Stimulated activated CD4-positive, alpha-beta T cell treated with anti-CD3 and anti-CD28 coated beads, Interleukin-4, amount 100 ng/mL, for 48 hours (primary cell): ENCODE measurements at places on chromosomes 2 and 18.

DNA sequence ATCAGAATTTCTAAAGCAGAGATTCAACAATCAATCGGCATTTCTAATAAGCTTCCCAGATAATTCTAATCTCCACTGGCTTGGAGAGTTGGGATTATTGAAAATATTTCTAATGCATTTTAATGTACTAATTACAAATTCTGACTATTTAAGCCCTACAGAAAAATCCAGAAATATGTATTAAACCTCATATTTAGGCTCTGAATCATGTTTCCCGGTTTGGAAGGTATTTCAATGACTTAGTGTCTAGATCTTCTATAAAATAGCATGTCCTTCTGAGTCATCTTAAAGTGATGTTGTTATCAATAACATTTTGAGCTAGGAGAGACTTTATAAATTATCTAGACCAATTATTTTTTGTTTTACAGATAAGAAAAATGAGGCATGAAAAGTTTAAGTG lies 258.8 kb upstream of the NRXN1 start:
- DNase-seq = no peak

GRCh38 chr18:26653943-26654615 lies 105.7 kb upstream of the KCTD1 start:
- DNase-seq = no peak

GRCh38 chr2:53715568-53715967 lies 52.0 kb upstream of the CHAC2 start:
- DNase-seq = no peak

DNA sequence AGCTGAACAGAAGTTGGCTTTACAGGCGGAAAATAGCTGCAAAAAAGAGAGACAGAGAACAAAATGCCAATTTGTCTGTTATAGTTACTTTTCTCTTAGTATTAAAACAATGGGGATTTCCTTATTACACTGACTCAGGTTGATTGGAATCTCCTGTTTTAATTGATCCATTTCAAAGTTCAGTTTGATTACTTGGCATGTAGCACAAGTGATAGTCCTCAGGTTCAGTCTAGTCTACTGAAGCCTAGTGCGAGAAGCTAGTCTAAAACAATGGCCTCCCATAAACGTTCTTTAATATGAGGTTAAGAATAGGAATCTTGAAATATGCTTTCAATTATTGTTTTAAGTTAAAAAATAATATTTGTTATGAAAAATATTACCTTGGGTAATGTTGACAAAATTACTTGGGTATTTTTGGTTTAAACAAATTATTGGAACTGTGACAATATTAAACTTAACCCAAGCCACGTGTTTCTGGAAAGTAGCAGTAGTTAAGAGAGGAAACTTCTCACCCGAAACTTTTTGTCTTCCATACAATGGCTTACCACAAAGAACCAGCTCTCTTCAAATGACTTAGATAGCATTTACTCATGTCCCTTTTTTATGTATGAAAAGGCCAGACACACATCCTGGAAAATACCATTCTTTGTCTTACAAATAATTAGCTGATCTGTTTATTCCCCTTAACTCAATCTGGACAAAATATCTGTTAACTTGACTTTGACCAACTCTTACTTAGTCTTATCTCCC lies 1326.2 kb upstream of the TMEFF2 start:
- no peak for DNase-seq

GRCh38 chr2:240983361-240983995 lies 14.9 kb upstream of the SNED1 start:
- DNase-seq = peak; percentile 19

DNA sequence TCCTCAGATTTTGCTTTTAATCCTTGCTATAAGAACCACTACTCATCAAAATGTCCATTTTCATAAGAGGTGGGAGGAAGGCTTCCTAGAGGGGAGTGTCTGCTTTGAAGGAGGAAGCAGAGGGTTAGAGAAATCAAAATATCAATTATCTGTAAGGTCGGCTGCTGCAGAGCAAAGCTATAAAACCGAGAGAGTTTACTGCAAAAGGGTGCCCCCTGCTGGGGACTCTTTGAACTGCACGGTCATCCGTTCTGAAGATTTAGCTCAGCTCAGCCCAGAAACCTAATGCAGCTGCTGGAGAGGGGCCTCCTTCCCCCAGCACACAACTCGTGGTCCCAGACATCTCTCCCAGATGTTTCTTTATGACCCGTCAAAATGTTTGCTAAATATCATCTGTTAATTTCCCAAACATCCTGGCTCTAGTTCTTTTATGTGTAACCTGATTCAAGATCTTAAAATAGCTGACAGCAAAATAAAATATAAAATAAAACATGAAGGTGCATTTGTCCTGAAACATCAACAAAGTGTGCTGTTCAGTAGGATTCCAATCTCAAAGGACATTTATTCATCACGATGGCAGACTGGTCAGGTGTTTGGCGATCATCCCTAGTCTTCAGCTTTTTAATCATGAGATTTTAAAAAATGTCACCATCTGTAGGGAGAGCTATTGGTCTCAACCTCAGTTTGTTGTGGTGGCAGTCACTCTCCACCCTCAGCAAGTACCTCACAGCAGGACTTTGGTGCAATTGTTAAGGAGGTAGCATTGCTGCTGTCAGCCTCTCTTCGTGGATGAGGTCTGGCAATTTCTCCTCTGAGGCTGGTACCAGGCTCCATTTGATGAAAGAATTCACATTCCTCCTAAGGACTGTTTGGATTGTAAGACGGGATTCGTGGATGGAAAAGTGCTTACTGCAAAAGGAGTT lies 185.9 kb downstream of the MTX2 start:
- DNase-seq = peak; percentile 83

DNA sequence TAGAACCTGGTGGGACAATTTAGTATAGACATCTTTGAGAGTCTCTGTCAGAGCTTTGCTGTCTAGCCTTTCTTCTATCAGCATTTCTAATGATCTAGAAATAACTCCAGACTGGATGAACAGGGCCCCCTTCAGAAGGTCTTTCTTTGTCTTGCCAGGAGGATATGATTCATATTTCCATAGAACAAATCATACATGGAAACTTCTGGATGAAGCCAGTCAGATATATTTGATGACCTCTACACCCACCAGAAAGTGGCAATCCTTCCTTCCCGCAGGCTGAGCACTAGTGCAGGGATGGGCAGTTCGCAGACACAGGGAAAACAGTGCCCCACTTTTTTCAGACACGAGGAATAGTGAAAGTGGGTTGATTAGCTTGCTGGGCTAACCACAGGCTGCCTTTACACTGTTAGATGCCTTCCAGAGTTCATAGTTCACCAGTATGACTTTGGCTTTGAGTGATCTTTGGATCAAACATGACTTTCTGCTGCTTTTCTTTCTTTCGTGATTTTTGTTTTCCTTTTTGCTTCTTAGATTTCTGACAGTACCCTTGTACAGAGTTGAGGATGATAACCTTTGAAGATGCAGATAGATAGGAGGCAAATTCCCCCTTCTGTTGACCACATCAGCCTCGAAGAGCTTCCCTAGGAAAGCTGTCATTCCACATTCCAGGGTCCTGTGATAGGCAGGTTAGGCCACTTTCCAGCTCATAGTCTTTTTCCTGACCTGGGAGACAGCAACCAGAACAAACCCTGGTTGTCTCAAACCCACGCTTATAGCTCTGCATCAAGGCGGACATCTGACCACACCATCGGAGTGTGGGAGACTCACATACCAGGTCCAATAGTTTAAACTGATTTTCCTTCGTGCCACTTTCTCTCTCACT lies 237.0 kb downstream of the ZNF407 start:
- DNase-seq = no peak

GRCh38 chr2:75432761-75433361 lies 127.9 kb downstream of the EVA1A start:
- no peak for DNase-seq

DNA sequence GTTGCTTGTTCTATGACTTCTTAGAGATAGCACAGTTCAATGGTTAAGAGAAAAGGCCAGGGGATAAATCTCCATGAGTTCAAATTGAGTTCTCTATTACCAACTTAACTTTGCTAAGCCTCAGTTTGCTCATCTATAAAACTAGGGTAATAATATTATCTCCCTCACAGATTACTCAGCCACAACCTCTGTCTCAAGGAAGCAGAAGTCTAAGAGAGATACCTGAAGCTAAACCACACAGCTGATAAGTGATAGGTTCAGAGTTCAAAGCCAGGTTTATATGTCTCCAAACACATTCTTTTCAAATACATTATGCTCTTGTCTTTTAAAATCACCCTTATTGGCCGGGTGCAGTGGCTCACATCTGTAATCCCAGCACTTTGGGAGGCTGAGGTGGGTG lies 287.7 kb downstream of the NBAS start:
- no peak for DNase-seq

DNA sequence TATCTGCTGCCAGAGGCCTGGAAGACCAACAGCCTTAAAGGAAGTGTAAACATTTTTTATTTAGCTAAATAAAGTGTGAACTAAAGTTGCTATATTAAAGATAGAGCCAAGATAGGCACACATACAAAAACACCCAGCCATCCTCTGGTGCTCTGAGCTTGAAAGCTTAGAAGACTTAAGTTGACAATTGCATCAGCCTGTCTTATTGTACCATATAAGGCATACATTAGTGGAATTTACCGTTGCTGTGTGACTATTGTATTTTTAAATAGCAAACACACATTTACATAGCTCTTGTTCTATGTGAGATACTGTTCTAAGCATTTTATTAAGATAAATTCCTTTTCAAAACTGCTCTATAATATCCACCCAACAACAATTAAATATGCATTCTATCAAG lies 736.6 kb upstream of the ZEB2 start:
- DNase-seq = no peak

DNA sequence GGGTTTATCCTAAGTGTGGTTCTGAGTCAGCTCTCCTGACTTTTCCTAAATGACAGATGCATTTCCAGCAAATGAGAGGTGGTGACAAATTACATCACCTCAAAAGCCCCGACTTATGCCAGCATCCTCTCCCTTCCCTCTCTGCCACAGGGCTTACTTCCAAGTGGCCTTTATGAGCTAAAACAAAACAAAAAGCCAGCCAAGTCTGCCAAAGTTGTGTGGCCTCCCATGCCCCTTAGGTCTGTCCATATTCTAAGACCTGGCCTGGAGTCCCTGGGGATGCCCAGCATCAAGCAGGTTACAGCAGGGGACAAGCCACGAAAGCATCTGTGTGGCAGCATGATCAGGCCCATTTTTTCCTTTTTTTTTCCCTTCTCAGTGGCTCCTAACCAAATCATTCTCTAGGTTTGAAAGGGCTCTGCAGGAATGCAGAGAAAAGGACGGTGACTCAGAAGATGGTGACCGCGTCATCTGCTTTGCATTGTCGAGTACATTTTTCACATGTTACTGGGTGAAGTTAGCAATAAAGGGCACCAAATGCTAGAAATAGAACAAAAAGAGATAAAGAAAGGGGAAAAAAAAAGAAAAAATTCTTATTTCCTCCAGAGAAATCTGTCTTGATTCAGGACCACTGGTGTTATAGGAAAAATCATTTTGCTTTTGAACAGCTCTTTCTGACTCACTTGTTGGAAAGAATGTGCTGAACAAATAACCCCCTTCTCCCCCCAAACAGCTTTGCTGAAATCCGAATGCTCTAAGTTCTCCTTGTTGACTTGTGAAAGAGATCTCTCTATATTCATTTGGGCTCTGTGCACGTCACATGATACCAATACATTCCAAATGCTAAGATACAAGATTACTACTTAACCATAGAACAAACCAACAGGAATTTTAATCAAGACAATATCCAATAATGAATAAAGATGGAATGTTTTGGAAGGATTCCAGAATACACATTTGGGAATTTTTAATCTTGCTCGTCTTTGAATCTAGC lies 178.7 kb downstream of the EN1 start:
- no peak for DNase-seq

- no peak for DNase-seq
Observed at GRCh38 chr2:150495993-150496627, 8.6 kb upstream of the RND3 start.
